ENCODE measurements at places on chromosomes 2 and 18.

GRCh38 chr2:558879-559278 is 118.3 kb downstream of the TMEM18 start:
- DNase-seq = no peak

GRCh38 chr2:65186872-65187851 is 40.5 kb upstream of the ACTR2 start:
- peak; percentile 45 for DNase-seq

DNA sequence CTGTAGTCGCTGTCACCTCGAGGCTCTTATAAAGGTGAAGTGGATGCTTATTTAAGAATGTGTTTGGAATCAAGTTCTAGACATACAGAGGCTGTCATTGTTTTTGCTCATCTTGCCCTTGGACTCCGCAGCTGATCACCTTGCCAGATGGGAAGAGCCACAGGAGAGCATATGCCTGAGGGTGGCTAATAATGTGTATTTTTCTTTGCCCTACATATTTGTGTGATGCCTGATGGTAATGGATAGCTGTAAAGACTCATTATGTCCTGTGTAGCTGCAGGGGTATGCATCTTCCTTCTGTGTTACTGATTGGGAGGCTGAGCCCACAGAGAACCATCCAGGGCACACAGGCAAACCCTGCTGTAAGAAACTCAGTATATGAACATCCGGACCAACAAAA is 61.7 kb downstream of the PRKCE start:
- DNase-seq = no peak

DNA sequence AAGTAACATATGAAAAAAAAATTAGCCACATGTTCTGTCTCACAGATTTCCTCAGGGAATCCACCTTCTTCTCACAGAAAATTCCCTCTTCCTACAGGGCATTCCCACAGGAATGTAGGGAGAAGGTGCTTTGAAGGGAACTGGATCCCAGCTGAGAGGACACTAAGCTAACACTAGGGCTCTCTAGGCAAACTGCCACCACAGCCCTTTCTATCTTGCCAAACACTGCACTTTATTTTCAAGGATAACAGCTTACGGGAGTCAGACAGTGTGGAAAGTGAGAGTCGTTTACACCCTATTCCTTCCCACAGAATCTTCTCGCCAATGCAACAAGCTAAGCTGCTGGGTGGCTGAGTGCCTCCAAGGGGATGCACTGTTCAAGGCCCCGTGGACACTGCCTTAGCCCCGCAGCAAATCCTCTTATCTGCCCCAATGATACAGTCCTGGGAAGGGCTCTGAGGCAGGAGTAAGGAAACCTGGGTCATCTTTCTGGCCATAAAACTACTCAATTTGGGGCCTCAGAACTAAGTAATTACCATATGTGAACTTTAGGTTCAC is 76.9 kb downstream of the CCDC93 start:
- no peak for DNase-seq

DNA sequence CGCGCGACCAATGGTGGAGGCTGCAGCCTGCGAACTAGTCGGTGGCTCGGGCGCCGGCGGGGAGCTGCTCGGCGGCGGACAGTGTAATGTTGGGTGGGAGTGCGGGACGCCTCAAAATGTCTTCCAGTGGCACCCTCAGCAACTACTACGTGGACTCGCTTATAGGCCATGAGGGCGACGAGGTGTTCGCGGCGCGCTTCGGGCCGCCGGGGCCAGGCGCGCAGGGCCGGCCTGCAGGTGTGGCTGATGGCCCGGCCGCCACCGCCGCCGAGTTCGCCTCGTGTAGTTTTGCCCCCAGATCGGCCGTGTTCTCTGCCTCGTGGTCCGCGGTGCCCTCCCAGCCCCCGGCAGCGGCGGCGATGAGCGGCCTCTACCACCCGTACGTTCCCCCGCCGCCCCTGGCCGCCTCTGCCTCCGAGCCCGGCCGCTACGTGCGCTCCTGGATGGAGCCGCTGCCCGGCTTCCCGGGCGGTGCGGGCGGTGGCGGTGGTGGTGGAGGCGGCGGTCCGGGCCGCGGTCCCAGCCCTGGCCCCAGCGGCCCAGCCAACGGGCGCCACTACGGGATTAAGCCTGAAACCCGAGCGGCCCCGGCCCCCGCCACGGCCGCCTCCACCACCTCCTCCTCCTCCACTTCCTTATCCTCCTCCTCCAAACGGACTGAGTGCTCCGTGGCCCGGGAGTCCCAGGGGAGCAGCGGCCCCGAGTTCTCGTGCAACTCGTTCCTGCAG is at the start of gene HOXD9:
Gene HOXD9, plus strand, starts transcription at position 37 of the 728 bp plus-strand sequence. Its CDS starts 50 bp downstream, at position 87.
- no peak for DNase-seq

Measured in stimulated activated naive CD4-positive, alpha-beta T cell treated with Interleukin-2 at 50 U/mL for 16 hours (primary cell).